Neural progenitor cell (in vitro differentiated cells): ENCODE measurements at places on chromosomes 5 and 9.

- DNase-seq: no peak
Measured at GRCh38 chr9:127809002-127809539, 6.4 kb downstream of the FPGS start.

- peak; percentile 69 for DNase-seq
Measured at GRCh38 chr5:142888469-142889085, 118.4 kb downstream of the ARHGAP26 start.

- no peak for DNase-seq
Measured at GRCh38 chr5:28737682-28738081, 1699.3 kb upstream of the CDH9 start.

- no peak for DNase-seq
Measured at GRCh38 chr5:124634228-124634739, 112.2 kb downstream of the ZNF608 start.

DNA sequence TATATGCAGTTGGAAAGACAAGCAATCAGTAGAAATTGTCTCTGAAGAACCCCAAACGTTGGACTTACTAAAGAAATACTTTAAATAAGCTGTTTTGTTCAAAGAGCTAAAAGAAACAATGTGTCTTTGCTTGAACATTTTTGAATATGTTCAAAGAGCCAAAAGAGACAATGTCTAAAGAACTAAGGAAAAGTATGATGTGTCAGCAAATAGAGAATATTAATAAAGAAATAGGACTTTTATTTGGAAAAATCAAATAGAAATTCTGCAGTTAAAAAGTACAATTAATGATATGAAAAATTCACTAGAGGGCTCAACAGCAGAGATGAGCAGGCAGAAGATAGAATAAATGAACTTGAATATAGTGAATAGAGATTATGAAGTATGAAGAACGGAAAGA is 19.2 kb downstream of the TAS2R1 start:
- no peak for DNase-seq

DNA sequence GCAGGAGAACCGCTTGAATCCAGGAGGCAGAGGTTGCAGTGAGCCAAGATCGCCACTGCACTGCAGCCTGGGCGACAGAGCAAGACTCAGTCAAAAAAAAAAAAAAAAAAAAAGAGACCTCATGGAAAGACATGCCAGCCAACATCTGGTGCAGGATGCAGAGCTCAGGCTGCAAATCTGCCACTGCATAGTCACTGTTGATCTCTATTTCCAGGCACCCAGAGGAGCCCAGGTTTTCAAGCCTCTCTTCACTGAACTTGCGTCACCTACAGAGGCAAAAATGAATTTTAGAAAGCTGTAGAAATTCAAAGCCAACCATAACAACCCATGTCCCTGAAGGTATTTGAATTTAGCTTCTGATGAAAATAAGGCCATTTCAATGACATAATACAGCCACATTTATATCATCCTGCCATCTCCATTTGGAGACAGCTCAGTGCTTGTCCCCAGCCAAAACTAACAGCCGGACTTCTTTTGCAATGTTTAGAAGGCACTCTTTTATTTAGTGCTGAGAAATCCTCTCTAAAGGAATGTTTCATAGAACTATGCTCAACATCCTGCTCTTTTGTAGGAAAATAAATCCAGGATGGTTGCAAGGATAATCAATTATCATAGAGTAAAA is 113.3 kb downstream of the SNX18 start:
- DNase-seq: no peak

DNA sequence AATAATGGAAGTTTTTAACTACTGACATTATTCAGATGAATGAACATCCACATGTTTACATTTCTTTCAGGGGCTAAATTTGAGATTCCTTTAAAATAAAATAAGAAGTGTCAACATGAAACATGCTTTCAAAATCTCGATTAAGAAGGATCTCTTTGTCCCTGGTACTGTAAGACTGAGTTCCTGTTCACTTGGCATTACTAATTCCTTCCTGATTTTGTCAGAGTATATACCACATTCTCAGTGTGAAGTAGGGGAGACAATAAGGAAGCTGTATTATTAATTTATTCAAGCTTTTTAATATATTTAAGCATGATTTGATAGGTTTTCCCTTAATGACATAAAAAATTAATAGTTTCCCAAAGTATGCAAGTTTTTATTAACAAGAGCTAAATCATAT is 81.5 kb upstream of the GRHPR start:
- no peak for DNase-seq

DNA sequence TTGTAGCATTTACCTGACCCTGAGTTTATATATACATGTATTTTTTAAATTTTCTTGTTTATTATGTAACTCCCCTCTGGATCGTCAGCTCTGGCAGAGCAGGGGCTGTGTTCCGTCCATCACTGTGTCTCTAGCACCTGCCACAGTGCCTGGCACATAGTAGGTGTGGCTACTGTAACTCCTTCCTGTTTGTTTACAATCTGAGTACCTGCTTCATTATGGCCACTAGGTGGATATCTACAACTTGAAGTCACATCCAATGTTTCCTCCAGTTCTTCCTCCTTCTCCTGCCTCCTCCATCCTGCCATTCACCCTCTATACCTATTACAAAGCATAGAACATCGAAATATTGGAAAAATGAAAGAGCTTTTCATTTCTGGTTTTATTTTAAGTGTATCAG is 14.2 kb upstream of the PPP1R2B start:
- peak; percentile 14 for DNase-seq

GRCh38 chr9:109108318-109108717 is 11.4 kb downstream of the TMEM245 start:
- DNase-seq: no peak

DNA sequence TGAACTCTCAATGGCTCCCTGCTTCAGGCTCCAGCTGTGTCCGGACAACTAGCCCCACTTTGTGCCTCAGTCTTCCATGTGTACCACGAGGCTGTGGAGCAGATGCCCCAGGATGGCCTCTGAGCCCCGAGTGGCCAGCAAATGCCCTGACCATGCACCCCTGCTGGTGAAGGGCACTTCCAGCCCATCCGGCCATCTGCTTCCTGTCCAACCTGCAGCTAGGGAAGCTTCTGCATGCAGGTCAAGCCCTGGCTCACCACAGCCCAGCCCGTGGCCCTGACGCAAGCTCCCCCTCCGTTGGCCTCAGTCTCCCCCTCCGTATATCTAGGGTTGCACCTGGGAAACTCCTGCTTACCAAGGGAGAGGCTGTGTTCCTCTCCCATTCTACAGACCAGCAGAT is 4.8 kb downstream of the NINJ1 start:
- no peak for DNase-seq

- peak; percentile 86 for DNase-seq
Measured at GRCh38 chr9:135992486-135993408, 31.6 kb upstream of the UBAC1 start.

DNA sequence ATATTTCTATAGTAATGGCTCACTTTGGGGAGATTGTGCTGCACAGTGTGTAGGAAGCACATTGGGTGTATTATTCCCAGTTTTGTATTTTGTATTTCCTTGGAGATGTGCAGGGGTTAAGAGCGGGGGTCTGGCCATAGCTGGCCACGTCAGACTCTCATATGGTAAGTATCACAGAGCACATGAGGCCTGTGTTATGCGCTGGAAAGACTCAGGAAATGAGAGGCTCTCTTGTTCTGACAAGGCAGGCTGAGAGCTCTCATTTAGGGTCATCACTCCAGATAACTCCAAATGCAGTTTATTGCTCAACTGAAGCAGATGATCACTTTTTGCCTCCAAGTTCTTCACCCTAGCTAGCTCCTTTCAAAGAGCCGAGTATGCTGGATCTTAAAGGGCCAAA is 205.7 kb downstream of the NTRK2 start:
- no peak for DNase-seq

GRCh38 chr5:148401604-148402003 is 17.8 kb downstream of the FBXO38 start:
- DNase-seq: no peak

GRCh38 chr5:654071-654778 is 38.9 kb downstream of the TPPP start:
- no peak for DNase-seq

DNA sequence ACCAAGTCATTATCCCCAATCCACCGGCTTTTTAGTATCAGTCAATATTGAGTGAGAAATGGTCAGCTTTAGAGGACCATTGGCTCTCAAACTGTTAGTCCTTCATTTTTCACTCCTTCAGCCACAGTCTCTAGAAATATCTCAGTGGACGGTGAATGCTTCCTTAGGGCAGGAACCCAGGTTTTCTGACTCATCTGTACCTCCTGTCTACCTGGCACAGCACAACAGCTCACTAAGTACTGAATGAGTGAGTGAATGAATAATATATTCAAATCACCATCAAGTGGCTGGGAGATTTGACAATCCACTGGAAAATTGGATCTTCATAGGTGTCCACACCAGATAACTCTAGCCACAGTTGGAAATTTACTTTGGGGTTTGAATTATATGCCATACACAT is 609.5 kb upstream of the CLINT1 start:
- DNase-seq: no peak

DNA sequence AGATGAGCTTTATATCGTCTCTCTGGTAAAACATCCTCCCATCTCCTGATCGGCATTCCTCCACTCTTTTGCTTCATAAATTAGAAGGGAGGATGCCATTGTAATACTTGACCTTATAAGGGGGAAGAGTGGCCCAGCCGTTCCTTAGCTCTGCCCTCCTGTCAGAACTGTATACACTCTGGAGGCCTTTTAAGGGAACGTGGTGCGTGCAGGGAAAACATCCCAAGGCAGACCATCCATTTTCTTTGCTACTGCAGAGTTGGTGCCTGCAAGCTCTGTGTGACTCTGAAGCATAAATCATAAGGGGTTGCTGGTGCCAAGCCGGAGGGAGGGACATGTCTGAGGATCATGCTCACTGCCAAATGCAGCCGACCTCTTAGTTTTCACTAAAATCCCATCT is 90.4 kb downstream of the PGM5 start:
- no peak for DNase-seq

DNA sequence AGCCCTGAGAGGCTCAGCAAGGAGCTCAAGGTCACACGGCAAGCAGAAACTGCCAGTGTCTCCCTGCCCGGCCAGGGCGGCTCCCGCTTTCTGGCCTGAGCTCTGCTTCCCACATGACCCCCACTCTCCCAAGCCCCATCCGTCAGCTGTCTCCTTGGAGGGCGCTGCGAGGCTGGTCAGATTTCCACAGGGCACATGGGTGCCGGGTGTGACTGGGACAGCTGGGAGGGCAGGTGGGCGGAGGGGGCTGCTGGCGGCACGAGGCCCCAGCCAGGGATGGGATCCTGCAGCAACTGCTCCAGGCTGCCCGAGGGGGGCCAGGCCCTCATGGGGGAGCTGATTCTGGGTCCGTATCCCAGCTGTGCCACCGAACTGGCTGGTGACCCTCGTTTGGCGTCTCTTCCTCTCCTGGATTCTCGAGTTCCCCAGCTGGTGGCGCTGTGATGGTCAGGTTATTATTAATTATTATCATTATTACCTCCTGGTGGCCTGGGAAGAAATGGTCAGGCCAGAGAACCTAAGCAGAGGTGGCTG is 12.9 kb upstream of the WDR38 start:
- DNase-seq: no peak

DNA sequence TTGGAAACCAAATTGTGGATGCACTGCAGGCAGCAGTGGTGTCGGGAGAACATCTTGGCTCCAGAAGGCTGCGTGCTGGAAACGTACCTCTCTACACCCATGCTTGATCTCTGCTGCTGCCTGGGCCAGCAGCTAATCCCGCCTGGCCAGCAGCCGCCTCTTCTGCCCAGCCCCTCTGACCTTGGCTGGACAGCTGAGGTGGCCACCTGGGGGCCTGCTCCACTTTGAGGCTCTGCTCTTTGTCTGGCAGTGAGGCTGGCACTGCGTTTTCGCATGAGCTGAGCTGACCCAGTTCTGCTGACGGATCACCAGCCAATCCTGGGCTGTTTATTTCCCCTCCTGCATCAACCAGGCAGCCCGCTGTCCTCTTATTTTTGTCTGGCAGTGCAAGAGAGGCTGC is 154.9 kb downstream of the TENT4A start:
- no peak for DNase-seq

DNA sequence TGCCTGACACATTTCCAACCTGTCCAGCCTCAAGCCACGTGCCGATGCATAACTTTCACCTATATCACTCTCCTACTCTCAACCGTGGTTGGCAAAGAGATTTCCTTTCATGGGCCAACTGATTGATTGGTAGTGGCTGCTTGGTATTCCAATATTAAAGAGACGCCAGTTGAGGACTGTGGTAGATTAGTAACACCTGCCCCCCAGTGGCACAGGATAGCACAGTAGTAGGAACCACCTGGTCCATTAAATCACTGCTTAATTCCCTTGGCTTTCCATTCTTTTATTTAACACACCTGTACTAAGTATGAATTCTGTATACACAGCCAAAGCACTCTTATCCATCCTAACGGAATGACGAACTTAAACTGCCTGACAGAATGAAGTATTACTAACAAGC is 19.1 kb upstream of the FOXB2 start:
- no peak for DNase-seq

- DNase-seq: no peak
Measured at GRCh38 chr5:73438645-73439470, 9.7 kb downstream of the FOXD1 start.

- DNase-seq: peak; percentile 9
Measured at GRCh38 chr9:22855980-22856379, 409.4 kb downstream of the DMRTA1 start.

GRCh38 chr9:92242260-92243136 is 51.0 kb downstream of the IARS1 start:
- peak; percentile 43 for DNase-seq

- no peak for DNase-seq
Measured at GRCh38 chr9:4861145-4861544, 68.4 kb downstream of the RCL1 start.

GRCh38 chr5:56269216-56269927 is 36.2 kb upstream of the ANKRD55 start:
- peak; percentile 72 for DNase-seq

GRCh38 chr5:19067741-19068140 is 920.3 kb downstream of the CDH18 start:
- no peak for DNase-seq

DNA sequence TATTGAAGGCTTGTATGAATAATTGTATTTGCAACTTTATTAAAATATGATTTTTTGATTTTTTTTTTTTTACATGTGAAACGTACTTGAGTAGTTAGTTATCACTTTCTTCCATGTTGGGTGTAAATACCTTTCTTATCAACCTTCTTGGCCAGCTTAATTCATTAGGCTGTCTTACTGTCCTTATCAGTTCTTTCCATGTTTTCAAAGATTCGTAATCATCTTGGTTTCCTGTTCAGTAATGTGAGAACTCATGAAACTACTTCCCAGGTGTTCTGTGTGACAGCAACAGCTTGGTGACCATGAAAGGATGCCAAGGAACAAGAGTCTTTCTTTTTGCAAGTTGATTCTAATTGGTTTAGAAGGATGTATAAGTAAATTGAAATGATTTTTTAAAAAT is 100.0 kb downstream of the ADGRV1 start:
- no peak for DNase-seq
